ENCODE measurements at places on chromosomes 7 and 10. TPM values are rescaled to one million over a fixed set of nuclear protein-coding genes. Genes with fewer than 3 reads are reported as not detected.

Gene PNLIP
- total RNA-seq, result not detected

Gene SPDYE17
- not detected for total RNA-seq

Gene PRTFDC1
- 3.5 TPM for total RNA-seq

Gene TET1
- 2.4 TPM for total RNA-seq

Gene CCL24
- not detected for total RNA-seq

Gene EFCAB10
- total RNA-seq, result not detected

Gene NME8
- total RNA-seq, result 0.27 TPM

Gene FGFBP3
- total RNA-seq, result 1.3 TPM

Gene FOXI2
- 0.54 TPM for total RNA-seq

Gene KCP
- total RNA-seq, result under 0.01 TPM

Gene NRCAM
- total RNA-seq, result under 0.01 TPM

Gene SNX8
- 5.7 TPM for total RNA-seq

Gene FMC1
- 26.7 TPM for total RNA-seq

Gene SCART1
- 3.2 TPM for total RNA-seq

Gene ZNF239
- total RNA-seq, result 1.1 TPM

Gene SMARCD3
- 8.3 TPM for total RNA-seq

Gene PNLIPRP2
- total RNA-seq, result not detected

Gene GNAT3
- total RNA-seq, result not detected

Gene SMKR1
- total RNA-seq, result 1.3 TPM

Gene IMPDH1
- total RNA-seq, result 57.9 TPM

Gene PDK4
- total RNA-seq, result 0.81 TPM

Gene ZNF789
- total RNA-seq, result 10.0 TPM

Gene ANKRD61
- total RNA-seq, result under 0.01 TPM

Gene UCN3
- total RNA-seq, result not detected

Gene ZNF425
- total RNA-seq, result 3.0 TPM

Gene RNF133
- total RNA-seq, result not detected

Gene SPDYE5
- total RNA-seq, result under 0.01 TPM

Gene PAPOLB
- under 0.01 TPM for total RNA-seq

Gene ARHGAP22
- total RNA-seq, result 67.3 TPM

Gene NPY
- total RNA-seq, result not detected

Gene CLEC2L
- under 0.01 TPM for total RNA-seq

Gene FBXL13
- total RNA-seq, result 1.3 TPM

Gene GNAI1
- 28.8 TPM for total RNA-seq

Gene RBM20
- under 0.01 TPM for total RNA-seq

Gene NEURL1
- total RNA-seq, result 6.7 TPM

Gene DNTT
- 7.0 TPM for total RNA-seq

Gene NUTM2B
- total RNA-seq, result 1.6 TPM

Gene UPK3BL1
- total RNA-seq, result 0.27 TPM

Gene TDRD1
- 0.27 TPM for total RNA-seq

Gene DNAH11
- total RNA-seq, result under 0.01 TPM

Gene SLC13A1
- not detected for total RNA-seq

Gene SMO
- total RNA-seq, result 33.1 TPM

Gene OR2A7
- 2.7 TPM for total RNA-seq

Gene GPR15LG
- total RNA-seq, result not detected

Gene AKR1C8
- total RNA-seq, result under 0.01 TPM

Gene TAS2R5
- 1.9 TPM for total RNA-seq

Gene EGFR
- under 0.01 TPM for total RNA-seq

Gene GAD2
- not detected for total RNA-seq

Gene AGAP5
- total RNA-seq, result 4.0 TPM

Gene MICALL2
- 8.1 TPM for total RNA-seq

Gene DOCK1
- 27.5 TPM for total RNA-seq

Gene PI4K2A
- total RNA-seq, result 6.5 TPM

Gene MYL10
- not detected for total RNA-seq

Gene SLIT1
- under 0.01 TPM for total RNA-seq

Gene FAM131B
- 0.81 TPM for total RNA-seq

Gene ABCC2
- 0.27 TPM for total RNA-seq

Gene GHITM
- 85.6 TPM for total RNA-seq

Gene MMP21
- total RNA-seq, result not detected

Data from hematopoietic multipotent progenitor cell (in vitro differentiated cells).